ENCODE measurements at places on chromosomes 4 and X.

DNA sequence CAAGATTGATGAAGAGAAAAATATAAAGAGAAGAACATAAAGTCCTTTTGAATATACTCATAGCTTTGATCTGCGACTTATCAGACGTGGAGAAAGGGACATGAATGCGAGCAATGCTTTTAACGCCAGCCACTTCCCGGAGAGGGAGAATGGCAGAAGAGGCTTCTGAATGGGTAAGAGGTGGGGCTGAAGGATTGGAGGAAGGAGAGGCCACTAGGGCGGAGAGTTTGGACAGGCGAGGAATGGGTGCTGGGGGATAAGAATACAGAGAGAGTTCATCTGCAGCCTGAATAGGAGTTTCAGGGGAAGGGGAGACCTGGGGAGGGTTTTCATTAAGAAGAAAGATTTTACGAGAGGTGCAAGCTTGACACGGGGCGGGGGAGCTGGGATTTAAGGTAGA is 2534.9 kb downstream of the PCDH7 start:
- no peak for DNase-seq

GRCh38 chr4:104881136-104881886 is 265.4 kb upstream of the TET2 start:
- DNase-seq, result no peak

- peak; percentile 49 for DNase-seq
Measured at GRCh38 chr4:78059524-78059889, 2.4 kb downstream of the FRAS1 start.

DNA sequence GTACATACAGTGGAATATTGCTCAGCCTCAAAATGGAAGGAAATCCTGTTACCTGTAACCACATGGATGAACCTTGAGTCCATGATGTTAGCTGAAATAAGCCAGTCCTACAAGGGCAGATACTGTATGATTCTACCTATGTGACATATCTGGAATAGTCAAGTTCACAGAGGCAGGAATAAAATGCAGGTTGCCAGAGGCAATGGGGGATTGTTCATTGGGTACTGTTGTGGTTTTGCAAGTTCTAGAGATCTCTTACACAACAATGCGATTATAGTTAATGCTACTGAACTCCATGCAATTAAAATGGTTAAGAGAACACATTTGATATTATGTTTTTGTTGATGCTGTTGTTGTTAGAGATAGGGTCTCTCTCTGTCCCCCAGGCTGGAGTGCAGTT is 74.6 kb downstream of the SHROOM2 start:
- no peak for DNase-seq

GRCh38 chr4:107937040-107937439 is 5.7 kb downstream of the CYP2U1 start:
- no peak for DNase-seq

DNA sequence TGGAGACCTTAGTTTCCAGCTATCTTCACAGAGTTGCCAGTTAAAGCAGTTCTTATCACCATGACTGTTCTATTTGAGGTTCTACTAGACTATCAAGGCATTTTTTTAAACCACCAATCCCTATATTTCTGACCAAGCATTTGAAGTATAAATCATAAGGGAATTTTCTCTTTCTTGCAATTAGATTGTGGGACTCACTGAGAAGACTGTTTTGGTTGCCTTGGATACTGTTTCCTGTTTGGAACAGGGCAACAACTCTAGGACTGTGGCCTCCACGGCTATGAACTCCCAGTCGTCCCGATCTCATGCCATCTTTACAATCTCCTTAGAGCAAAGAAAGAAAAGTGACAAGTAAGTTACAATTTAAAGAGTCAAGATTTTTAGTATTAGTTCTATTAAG is 11.8 kb downstream of the KIF4A start:
- no peak for DNase-seq

DNA sequence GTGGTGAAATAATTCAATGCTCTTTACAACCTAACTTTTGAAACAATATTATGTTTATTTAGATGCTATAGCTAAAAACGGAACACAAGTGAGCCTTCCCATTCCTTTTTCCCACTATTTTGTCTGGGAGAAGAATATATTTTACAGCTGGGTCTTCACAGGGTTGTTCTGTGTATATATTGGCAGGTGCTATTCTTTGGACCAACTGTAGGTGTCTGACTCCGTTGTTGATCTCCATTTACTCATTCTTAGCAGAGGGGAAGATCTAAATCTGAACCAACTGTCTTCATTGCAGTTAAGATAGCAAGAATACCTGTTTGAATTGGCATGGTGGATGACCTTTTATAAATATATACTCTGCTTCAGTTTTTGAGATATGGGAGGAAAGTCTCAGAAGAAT is 257.4 kb downstream of the CFAP299 start:
- no peak for DNase-seq

DNA sequence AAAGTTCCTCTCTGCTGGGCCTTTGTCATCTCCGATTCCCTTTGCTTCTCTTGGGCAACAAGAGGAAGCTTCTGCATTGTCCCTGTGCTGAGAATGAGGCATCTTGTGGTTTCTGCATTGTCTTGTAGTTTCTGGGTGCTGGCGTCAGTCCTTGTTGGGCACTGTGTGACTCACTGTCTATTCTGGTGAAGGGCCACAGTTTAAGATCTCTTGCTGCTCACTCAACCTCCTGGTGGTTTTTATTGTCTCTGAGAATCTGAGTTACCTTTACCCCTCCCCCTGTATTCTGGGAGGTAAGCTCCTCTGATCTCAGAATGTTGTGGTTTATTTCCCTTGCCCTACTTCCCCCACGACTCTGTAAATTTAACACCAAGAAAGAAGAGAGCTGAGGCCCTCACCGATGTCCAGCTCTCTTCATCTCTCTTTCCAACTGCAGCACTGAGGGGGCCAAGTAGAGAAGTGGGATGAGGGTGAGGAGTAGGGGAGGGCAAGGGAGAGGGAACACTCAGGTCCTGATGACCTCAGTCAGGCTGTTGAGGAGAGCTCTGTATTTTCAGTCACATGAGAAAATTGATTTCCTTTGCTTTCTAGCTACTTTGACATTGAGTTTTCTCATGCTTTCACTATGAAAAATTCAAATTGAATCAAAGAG is 441.6 kb upstream of the PITX2 start:
- DNase-seq, result no peak

- DNase-seq, result no peak
Measured at GRCh38 chrX:139811942-139812629, 104.1 kb upstream of the MCF2 start.

- DNase-seq, result no peak
Measured at GRCh38 chr4:161256172-161256571, 907.6 kb downstream of the FSTL5 start.

DNA sequence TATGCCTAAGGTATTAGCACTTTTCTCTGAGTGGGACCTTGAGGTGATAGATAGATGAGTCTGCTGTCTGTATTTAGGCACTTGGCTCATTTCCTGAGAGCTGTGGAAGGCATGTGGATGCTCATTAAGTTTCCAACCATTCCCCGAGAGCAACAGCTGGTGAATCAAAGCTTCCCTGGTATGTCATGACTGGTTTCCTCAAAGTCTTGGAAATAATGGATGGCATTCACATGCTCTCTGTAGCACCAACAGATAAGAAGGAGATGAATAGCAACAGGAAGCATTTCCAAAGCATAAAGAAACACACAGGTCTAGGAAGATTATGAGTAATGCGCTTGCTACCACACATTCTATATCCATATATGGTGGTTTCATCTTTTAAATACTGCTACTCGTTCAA is 118.3 kb upstream of the ETNPPL start:
- no peak for DNase-seq

GRCh38 chr4:43843501-43843900 is 605.1 kb downstream of the KCTD8 start:
- DNase-seq, result no peak

GRCh38 chr4:168057412-168057811 is 34.9 kb upstream of the ANXA10 start:
- no peak for DNase-seq

DNA sequence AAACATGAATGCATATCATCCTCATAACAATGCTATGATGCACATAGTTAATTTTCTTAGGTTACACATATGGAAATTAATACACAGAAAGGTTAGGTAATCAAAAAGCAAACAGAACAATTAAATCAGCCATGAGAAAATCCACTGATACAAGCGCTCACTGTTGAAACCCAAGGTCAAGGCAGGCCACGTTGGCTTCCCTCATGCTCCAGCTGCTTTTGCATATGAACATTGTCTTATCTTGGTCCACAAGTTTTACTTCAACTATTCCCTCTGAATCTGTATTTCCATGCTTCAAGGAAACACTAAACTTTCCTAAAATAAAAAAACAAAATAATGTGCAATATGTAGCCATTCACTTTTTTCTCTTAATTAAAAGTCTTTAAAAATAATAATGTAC is 34.5 kb upstream of the PLA2G12A start:
- no peak for DNase-seq

GRCh38 chr4:44256414-44256813 is 192.2 kb downstream of the KCTD8 start:
- no peak for DNase-seq

- DNase-seq, result no peak
Measured at GRCh38 chr4:61877266-61877665, 677.1 kb downstream of the ADGRL3 start.

GRCh38 chr4:47819178-47819577 is 18.7 kb downstream of the CORIN start:
- DNase-seq, result no peak

GRCh38 chrX:9207142-9207541 is 173.2 kb upstream of the FAM9B start:
- no peak for DNase-seq

DNA sequence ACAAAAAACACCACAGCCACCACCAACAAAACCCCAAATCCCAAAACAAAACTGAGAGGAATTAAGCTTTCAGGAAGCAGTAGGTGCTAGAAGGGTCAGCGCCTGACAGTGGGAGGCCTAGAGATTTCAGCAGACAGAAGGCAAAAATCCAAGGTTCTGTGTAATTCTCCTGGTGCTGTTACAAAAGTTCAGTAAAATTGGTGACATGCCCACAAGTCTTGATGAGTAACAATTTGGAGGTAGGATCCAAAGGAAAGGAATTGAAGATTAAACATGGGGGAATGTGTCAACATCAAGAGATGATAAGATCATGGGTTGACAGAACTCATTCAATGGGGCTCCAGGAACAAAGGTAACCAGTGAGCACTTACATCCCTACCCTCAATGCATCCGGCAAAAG is 653.8 kb upstream of the CPEB2 start:
- DNase-seq, result no peak

GRCh38 chr4:40731361-40731760 is 18.4 kb upstream of the NSUN7 start:
- no peak for DNase-seq

DNA sequence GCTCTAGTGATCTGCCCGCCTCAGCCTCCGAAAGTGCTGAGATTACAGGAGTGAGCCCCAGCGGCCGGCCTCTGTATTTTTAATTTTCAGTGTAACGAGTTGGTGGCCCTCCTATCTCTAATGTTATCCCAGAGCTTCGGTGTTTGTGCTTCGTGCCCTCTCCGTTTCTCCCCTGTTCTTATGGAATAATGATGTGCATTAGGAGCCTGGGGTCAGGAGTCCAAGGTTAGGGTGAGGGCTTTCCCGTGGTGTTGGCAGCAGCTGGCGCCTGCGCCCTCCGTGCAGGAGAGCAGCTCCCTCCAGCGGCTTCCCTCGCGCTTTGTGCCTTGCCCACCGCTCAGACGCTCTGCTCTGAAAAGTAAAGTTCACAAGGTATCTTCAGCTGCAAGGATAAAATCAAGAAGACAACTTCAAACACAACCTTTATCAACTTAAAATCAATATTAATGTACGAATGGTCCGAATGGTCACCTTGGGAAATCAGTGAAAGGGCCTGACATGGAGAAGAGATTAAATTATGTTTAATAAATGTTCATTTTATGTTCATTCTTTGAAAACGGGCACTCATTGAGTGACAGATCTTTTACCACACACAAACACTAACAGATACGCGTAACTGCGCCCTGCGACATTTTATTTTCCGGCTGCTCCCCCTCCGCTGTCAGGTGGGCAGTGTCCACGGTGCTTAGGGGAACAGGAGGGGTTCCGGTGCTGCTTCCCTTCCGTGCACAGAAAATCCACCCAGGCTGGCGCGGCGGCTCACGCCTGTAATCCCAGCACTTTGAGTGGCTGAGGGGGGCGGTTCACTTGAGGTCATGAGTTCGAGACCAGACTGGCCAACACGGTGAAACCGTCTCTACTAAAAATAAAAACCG is 62.4 kb downstream of the TRAPPC11 start:
- peak; percentile 61 for DNase-seq

GRCh38 chr4:169385376-169385775 is 114.6 kb upstream of the SH3RF1 start:
- DNase-seq, result no peak

- no peak for DNase-seq
Measured at GRCh38 chr4:165360985-165361670, 17.7 kb upstream of the CPE start.

- no peak for DNase-seq
Measured at GRCh38 chr4:145988628-145989027, 50.0 kb upstream of the ZNF827 start.

GRCh38 chrX:18549643-18550042 is 122.3 kb downstream of the RS1 start:
- no peak for DNase-seq

DNA sequence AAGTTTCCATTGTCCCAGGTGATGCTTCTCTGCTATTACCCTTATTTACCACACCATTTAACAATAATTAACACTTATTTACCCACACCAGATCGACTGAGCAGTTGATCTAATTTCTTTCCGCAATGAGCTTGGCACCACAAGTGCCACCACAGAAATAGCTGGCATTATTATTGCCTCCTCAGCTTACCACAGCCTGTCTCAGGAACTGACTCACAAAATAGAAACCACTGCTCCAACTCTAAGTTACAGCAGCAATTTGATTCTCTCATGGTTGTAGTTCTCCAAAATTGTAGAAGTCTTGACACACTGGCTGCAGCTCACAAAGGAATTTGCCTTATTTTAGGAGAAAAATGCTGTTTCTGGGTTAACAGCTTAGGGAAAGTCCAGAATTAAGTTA is 22.5 kb downstream of the ZNF721 start:
- DNase-seq, result no peak

GRCh38 chr4:7414736-7415510 is 19.8 kb downstream of the PSAPL1 start:
- DNase-seq, result no peak

- no peak for DNase-seq
Measured at GRCh38 chrX:103774070-103774642, 2.5 kb upstream of the PLP1 start.

DNA sequence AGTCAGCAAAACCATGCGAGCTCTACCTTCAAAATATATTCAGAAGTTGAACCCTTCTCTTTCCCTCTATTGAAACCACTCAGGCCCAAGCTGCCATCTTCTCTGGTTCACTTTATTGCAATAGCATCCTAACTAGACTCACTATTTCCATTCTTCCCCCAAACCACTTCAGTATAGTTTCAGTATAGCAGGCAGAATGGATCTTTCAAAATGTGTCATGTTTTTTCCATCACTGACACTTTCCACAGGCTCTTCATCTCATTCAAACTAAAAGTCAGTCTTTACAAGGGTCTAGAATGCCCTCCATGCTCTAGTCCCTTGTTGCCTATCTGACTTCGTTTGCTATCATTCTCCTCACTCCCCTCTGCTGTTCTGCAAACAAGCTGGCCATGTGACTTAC is 274.4 kb downstream of the IDS start:
- no peak for DNase-seq

DNA sequence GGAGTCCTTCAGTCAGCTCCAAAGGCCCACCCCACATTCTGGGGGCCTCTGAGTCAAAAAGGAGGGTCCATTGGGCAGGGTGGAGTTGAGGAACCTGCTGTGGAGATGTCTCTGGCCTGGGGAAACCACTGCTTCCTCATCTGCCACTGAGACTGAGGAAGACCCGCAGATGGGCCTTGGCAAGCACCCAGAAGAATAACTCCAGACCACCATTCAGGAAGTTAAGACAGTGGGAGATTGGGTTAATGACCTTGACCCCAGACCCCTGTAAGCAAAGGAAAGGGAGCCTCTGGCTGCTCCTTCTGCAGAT is 8.1 kb upstream of the HSD17B10 start:
- no peak for DNase-seq

Data from stimulated activated CD8-positive, alpha-beta memory T cell treated with anti-CD3 and anti-CD28 coated beads, Interleukin-4, amount 100 ng/mL, for 48 hours (primary cell).